T-helper 2 cell treated with Interferon-gamma antibody and Interleukin-4, amounts not matched to agents 5 μg/mL and 100 μg/mL, for 36 hours (primary cell): ENCODE measurements at places on chromosomes 5 and 9.

- H3K27me3 ChIP-seq: no peaks in the 10 kb centered on the region
- no peaks in the 10 kb centered on the region for H3K36me3 ChIP-seq
- H3K4me1 ChIP-seq: no peaks in the 10 kb centered on the region
- no peak overlapping the region for H3K27ac ChIP-seq
Measured at GRCh38 chr5:107127878-107128277, 542.9 kb downstream of the EFNA5 start.

- DNase-seq: no peak
- no peak overlapping the region for H3K4me3 ChIP-seq
- no peaks in the 10 kb centered on the region for H3K36me3 ChIP-seq
- H3K4me1 ChIP-seq: no peaks in the 10 kb centered on the region
- no peaks in the 10 kb centered on the region for H3K27me3 ChIP-seq
Measured at GRCh38 chr5:3281366-3281765, 314.3 kb upstream of the IRX1 start.

DNA sequence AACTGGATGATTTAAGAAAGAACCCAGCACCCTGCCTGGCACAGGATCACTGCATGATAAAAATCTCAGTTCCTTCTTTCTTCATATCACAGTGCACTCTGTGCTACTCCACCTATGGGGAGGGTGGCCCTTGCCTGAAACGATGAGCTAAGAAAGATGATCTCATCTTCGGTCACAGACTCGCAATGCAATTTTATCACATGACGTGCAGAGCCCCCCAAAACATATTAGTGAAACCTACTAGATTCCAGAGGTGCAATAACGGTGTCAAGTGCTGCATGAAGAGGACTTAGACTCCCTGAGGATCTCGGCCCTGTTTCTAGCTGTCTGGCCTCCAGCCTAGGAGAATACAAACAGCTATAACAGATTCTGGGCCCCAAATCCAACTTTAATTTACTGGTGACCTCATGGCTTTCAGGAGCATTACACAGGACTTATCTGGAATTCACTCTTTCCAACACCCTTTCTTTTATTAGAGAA is 104.0 kb downstream of the EBF1 start:
- H3K36me3 ChIP-seq: no peaks in the 10 kb centered on the region
- no peaks in the 10 kb centered on the region for H3K4me1 ChIP-seq
- no peak overlapping the region for H3K4me3 ChIP-seq
- peaks cover 4% of the 10 kb centered on the region for H3K27me3 ChIP-seq
- H3K27ac ChIP-seq: no peak overlapping the region
- DNase-seq: no peak

GRCh38 chr9:123282362-123283047 is 14.1 kb upstream of the STRBP start:
- no peak overlapping the region for H3K27ac ChIP-seq
- peaks cover 11% of the 10 kb centered on the region for H3K27me3 ChIP-seq
- H3K4me3 ChIP-seq: no peak overlapping the region
- peaks cover 3% of the 10 kb centered on the region for H3K4me1 ChIP-seq

GRCh38 chr5:42317575-42317974 is 105.7 kb upstream of the GHR start:
- H3K27ac ChIP-seq: no peak overlapping the region
- no peaks in the 10 kb centered on the region for H3K27me3 ChIP-seq
- no peak overlapping the region for H3K4me3 ChIP-seq
- H3K36me3 ChIP-seq: no peaks in the 10 kb centered on the region
- no peaks in the 10 kb centered on the region for H3K4me1 ChIP-seq

DNA sequence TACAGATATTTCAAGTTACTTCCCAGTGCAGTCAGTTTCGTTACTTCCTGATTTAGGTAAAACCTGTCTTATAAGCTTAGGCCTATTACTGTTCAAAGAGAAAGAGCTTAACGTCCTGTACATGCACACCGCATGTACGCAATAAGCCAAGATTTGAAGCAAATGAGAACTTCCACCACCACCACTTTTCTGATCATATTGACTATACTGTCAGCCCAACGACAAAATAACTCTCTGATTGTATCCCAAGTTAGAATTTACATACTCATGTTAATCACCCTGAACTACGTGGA is 5.1 kb downstream of the NFIB start:
- no peak overlapping the region for H3K4me3 ChIP-seq
- H3K4me1 ChIP-seq: peaks cover 5% of the 10 kb centered on the region
- H3K27me3 ChIP-seq: peaks cover 64% of the 10 kb centered on the region

DNA sequence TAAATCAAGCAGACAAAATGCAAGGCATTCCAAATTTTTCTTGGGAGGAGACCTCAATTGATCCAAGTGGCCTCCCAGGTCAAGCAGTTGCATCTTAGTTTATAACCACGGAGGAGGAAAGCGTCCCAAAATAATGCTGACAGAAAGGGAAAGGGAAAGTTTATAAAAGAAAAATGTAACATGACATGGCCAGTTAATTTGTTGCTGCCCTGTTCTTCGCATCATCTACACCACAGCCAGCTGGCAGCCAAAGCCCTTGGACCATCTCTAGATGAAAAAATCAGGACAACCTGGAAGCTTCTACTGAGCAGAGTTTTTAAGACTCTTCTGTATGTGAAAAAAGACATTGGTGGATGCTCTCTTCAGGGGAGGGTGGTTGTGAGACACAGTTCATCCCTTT is 128.8 kb upstream of the FBXL7 start:
- no peaks in the 10 kb centered on the region for H3K36me3 ChIP-seq
- H3K27ac ChIP-seq: no peak overlapping the region
- no peaks in the 10 kb centered on the region for H3K27me3 ChIP-seq
- no peak for DNase-seq
- no peak overlapping the region for H3K4me3 ChIP-seq

DNA sequence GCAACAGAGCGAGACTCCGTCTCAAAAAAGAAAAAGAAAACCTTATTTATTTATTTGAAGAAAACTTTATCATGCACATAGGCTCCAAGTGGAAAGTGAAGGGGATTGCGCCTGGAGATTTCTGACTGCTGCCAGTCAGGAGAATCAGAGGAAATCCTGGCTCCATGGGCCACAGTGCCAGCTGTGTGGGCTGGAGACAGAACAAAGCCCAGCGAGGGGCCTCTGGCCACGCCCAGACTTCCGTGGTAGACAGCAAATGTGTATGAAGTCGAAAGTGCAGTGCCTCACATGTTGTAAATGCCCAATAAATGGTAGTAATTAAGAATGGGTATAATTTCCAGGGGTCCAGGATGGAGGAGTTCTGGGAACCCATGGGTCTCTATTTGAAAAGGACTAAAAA is 75.8 kb upstream of the WWC1 start:
- peaks cover 5% of the 10 kb centered on the region for H3K4me1 ChIP-seq
- no peak for DNase-seq
- H3K27me3 ChIP-seq: peaks cover 3% of the 10 kb centered on the region
- H3K36me3 ChIP-seq: no peaks in the 10 kb centered on the region
- H3K27ac ChIP-seq: no peak overlapping the region

GRCh38 chr5:139796061-139796806 is 626 bp downstream of the PSD2 start:
- peaks cover 78% of the 10 kb centered on the region for H3K27me3 ChIP-seq
- no peak overlapping the region for H3K27ac ChIP-seq
- no peaks in the 10 kb centered on the region for H3K4me1 ChIP-seq
- no peak for DNase-seq
- no peak overlapping the region for H3K4me3 ChIP-seq
- no peaks in the 10 kb centered on the region for H3K36me3 ChIP-seq
